Upper lobe of left lung (tissue), 6 donors: ENCODE measurements at places on chromosomes 4 and X.
A peak's percentile ranks its signal among the peaks of the same experiment; 100 is the strongest.

GRCh38 chr4:173794662-173795061, 264.6 kb upstream of the HAND2 start:
- no peak for DNase-seq

DNA sequence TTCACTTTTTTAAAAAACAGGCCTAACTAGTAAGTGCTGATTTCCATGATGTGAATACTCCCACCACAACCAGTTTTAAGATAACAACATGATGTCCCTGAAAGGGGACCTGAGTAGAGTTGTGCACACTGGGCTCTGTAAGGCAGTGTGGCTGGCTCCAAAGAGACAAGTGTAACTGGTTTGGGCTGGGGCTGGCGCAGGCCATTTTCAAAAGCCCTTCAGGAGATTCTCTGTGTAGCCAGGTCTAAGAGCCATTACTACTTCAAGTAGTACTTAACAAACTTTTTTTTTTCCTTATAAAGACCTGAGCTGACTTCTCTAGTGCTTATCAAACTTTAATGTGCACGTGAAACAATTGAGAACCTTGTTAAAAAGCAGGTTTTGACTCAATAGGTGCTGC, 4.3 kb downstream of the QRFPR start:
- DNase-seq: peak; percentile 75

DNA sequence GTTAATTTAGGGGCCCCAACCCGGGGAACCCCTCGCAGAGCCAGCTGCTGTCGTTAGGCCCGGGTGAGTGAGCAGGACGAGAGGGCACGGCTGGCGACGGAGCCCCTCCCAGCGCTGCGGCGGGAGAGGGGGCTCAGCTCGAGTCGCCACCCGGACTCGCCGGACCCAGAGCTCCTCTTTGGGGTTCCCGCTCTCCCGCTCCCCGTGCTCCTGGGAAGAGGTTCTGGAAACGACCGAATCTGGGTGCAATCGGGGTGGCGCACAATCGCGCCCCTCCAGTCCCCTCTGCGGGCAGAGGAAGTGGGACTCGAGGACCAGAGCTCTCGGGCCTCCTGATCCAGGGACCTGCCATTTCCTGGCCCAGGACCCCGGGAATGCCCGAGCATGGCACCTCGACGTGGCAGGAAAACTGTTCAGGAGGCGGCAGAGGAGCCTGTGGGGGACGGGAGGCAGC, 37.3 kb upstream of the ARAF start:
- no peak for DNase-seq

GRCh38 chr4:104826171-104826570, 320.5 kb upstream of the TET2 start:
- DNase-seq: no peak

- DNase-seq: peak; percentile 40
Observed at GRCh38 chrX:68827848-68828624, 785 bp upstream of the EFNB1 start.

DNA sequence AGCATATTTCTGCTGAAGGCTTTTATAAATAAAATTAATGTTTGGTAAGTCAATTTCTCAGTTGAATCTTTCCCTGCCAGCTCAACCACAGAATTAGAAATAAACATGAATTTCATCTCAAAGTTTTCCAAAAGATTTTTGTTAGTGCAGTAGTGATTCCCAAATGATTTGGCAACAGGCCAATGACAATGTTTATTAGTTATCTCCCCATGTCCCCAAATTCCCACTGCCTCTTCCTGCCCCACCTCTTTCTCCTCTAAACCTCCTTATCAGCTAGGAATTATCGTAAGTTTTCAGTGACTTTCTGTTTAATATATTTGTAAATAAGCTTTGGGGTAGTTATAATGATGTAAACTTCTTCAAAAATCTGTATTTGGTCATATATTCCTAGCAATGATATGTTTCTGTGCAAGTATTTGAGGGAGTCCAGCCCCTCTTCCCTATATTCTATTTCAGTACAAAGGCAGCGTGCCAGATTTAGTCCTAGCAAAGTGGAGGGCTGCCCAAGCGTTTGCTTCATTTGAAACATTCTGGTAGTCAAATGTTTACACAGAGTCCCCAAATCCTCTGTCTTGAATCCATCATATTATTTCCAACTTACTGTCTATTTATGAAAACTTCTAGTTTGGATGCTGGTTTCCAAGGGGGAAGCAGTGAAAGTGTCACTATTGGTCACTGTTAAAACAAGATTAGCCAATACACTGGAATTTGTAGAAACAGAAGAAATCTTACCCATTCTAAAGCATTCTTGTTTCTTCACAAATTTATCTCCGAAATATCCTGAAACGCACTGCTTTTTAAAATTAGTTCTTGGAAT, 33.7 kb upstream of the ANKRD50 start:
- DNase-seq: no peak

DNA sequence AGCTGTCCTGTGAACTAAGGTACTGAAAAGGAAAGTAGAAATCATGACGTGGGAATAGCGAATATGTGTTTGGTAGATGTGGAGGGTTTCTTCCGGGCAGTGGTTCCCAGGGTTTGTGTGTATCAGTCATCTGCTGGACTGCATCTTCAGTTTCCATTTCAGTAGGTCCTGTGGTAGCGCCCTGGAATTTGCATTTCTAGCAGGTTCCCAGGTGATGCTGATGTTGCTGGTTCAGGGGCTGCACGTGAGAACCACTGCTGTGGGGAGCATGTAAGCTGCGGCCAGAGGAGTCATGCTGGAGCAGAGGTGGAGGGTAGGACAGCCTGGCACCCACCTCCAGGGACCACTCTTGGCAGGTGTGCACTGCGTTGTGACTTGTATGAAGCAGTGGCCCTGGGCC, 47.1 kb downstream of the ARHGAP10 start:
- DNase-seq: no peak

GRCh38 chr4:127238956-127239475, 393.7 kb upstream of the INTU start:
- DNase-seq: no peak

GRCh38 chr4:87120010-87120409, 100.4 kb downstream of the KLHL8 start:
- no peak for DNase-seq

- no peak for DNase-seq
Observed at GRCh38 chr4:73139245-73139644, 69.7 kb upstream of the COX18 start.

DNA sequence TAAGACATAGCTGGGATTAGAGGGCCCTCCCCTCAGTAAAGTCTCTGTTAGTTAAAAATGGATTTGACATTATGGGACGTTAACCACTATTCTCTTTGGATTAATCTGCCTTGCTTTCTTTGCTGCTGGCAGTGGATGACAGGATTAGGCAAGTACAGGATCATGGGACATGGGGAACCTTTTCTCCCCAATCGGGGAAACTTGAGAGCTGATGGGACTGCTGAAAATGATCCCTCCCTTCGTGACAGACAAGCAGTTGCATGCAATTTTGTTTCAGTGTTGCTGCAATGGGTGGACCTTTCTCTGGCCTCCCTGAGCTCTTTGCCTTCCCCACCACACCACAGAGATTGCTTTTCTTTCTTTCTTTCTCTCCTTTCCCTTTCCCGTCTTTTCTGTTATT, 120.2 kb upstream of the BANK1 start:
- no peak for DNase-seq

DNA sequence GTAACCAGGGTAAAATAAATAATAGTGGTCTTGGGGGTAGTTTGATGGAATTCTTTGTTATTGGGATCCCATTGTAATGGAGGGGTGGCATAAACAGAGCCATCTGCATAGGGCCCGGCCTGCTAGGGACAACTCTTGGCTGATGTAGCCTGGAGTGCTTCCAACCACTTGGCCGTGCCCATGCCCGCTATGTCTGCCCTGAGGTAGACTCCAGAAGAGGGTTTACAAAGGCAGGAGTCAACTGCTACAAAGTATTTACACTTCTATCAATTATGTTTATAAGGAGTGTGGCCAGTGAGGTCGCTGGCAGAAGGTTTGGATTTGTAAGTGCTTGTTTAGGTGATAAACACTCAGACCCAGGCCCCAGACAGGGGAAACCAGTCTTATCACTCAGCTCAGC, 8.1 kb downstream of the RASL11B start:
- DNase-seq: no peak
